ENCODE measurements at places on chromosomes 6 and 20.

DNA sequence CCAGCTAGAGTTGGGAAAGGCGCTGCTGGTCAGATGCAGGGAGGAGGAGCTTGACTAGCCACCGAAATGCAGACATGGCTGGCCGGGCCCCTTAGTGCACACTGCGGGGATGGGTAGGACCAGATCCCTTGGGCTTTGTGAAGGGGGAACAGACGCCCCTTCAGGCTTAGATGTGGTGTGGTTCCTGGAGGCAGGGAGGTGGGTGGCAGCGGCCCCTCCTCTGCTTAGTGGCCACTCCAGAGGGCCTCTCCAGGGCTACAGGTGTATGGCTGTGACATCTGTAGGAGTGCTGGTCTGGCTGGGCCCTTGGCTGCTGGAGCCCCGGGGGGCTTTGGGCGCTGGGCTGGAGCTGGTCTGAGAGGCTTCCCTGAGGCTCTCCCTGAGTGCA is 5.9 kb downstream of the CCND3 start:
- DNase-seq = peak; percentile 54

DNA sequence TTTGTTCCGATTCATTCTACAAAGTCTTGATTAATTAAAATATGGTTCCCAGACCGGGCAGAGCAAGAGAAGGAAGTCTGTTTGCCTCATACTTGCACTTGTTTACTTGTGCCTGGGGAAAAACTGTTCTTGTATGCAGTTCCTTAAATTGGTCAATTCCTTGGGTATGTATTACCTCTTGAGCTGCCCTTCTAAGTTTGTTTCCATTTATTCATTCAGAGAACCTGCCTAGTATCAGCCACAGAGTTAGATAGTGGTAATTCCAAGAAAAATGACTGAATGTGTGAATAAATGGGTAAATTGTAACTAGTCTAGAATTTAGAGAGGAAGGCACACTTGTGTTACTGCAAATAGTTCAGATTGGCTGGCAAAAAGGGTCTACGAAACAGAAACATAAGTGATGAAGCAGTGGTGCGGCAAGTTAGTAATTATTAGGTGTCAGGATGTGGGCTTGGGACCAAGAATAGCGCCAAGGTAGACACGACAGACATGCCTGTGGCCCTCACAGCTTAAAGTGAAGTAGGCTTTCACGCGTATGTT is 525 bp upstream of the MAK start:
- no peak for DNase-seq

DNA sequence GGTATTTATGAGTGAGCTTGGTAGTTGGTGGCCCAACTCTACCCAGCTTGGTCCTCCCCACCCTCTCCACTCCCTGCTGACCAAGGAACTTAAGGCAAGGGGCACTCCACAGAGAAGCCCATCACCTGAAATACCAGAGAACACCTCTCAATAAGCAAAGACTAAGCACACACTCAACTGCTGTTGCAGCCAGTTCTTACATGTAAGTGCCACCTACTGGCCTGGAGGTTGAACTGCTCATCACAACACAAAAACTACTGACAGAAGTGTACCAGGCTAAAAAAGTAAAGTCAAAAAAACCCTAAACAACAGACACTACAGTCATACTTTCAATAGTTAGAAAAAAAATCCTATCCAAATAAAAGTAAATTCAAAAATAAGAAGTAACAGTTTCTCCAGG is 146.2 kb downstream of the FAM83B start:
- DNase-seq = peak; percentile 6

GRCh38 chr6:119965008-119965407 is 615.4 kb upstream of the MAN1A1 start:
- no peak for DNase-seq

DNA sequence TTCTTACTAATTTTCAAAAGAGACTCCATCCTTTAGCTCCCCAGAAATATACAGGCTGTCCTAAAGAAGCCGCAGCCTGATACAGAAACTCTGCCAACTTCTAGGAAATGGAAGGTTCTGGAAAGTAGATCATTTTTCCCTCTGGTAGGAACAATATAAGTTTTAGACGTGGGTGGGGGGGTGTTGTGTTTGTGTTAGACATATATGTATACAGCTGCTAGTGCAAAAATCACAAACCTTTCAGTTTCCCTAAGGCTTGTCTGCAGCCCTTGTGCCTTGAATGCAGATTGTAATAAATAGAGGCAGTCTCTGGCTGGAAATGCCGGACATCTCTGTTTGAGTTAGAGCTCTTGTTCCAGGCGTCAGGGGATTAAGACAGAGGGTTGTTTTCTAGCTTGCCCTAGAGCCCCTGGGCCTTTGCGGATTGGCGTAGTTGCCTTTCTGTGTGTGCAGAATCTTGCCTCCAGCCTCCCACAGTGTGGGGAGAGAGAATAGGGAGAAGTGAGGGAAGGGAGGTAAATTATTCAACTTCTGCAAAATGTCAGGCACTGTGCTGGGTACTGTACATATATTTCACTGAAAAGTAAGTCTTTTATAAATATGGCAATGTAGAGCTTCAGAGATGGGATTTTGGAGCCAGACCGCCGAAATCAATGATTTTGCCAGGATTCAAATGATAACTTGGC is 269.7 kb downstream of the PRL start:
- peak; percentile 13 for DNase-seq

DNA sequence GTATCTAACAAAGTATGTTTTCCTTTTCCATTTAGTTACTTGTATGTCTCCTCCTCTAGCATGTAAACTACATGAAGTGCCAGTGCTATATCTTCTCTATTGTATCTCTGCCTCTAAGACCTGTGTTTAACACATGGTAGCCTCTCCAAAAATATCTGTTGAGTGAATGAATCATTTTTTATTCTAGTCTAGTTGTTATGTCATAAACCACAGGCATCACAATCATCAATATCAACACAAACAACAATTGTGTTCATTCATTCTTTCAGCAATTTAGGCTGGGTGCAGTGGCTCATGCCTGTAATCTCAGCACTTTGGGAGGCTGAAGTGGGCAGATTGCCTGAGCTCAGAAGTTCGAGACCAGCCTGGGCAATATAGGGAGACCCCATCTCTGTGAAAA is 111.6 kb upstream of the EYA4 start:
- DNase-seq = no peak

DNA sequence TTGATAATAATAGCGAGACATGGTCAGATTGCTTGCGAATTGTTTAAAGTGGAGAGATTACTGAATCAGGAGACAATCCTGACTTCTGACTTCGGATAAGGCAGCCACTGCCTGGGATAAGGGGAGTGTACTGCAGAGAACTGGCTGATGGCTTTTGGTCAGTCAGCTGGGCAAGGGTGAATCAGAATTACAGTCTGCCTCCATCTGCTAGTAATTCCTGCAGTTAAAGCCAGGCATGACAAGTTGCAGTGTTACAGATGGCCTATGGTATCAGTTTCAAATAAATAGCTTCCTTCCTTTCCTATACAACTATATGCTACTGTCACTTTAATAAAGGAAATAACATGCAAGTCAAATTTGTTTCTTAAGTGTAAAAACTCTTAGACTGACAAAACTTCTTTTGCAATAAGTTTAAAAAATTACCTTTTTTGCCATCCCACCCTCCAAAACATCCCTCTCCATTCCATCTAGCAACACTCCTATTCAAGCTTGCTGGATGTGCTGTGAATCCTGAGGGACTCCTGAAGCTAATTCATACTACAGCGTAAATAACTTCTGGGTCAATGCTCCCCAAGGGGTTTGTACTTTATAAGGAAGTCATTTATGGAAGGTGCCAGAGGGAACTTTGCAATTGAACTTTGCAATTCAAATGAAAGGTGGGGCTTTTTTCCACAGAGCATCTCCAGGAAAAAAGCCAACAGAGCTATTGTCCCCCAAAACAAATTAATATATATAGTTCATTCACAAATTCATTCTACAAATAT is 245.2 kb downstream of the ADGRB3 start:
- peak; percentile 54 for DNase-seq

- DNase-seq = peak; percentile 59
Observed at GRCh38 chr20:48425817-48426612, 401.8 kb downstream of the PREX1 start.

- DNase-seq = peak; percentile 49
Observed at GRCh38 chr6:20657274-20657800, 123.1 kb downstream of the CDKAL1 start.

All from NCI-H82 (cell line).